ENCODE measurements at places on chromosomes 4 and X.

DNA sequence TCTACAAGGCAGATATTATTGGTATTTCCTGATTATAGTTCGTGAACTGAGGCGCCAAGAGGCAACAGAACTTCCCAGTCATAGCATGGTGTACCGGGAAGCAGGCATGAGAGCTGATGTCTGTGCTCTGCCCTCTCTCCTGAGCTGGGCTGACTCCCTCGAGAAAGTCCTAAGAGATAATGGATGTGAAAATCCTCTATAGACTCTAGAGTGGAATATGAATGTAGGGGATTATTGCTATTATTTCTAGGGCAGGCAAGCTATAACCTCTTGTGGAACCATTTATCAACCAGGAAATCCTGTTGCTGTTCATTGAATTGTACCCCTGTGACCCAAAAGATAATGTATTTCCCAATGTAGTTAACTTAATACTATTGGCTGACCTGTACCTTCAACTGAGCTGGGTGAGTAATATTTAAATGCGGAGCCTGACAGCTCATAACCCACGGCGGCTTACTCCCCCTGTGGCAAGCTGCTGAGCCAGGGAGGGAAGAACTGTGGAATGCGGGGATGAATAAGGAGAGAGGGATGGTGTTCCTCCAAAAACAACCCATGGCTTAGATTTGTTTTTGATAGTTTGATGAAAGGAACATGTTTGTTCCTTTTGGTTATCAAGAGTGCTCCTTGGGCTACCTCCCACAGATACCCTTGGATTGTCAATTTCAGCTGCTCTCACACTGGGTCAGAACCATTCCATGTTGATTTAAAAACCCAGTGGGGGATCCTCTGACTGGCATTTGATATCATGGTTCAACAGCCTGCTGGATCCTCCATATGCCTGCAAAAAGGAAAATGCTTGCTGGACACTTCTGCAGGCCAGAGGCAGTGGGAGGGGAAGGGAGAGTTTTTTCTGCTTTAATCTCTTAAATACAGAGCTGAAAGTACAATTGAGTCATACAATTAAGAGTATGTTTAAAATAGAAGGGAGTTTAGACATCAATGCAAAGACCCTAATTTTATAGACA lies 339.0 kb upstream of the BOD1L1 start:
- peak; percentile 85 for DNase-seq

GRCh38 chr4:2166253-2166652 lies 75.7 kb downstream of the HAUS3 start:
- DNase-seq = no peak

DNA sequence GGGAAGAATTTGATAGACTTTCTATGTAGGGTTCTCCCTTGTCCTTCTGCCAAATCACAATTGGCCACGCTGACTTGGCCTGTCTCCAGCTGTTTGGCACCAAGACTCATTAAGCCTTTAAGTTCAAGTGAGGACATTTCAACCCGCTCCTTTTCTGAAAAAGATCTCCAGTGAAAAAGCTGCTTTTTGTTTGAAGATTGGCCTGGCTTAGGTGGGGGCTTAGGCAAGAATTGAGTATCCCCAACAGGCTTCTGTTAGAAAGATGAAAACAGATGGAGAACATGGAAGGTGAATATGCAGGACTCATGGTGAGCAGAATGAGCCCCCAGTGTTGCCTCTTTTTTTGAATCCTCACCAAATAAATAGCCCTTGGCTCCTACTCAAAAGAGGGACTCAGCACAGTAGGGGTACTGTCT lies 28.5 kb upstream of the LIMCH1 start:
- no peak for DNase-seq

- peak; percentile 28 for DNase-seq
Measured at GRCh38 chr4:110195561-110196205, 2.7 kb downstream of the ELOVL6 start.

- DNase-seq = peak; percentile 33
Measured at GRCh38 chr4:150256841-150257730, 178.8 kb downstream of the DCLK2 start.

- no peak for DNase-seq
Measured at GRCh38 chr4:63589796-63590195, 819.5 kb downstream of the TECRL start.

GRCh38 chr4:25862411-25863346 lies at the start of gene SEL1L3:
Gene SEL1L3 (minus strand): TSS chr4:25862988. CDS start chr4:25862836, 152 bp downstream.
- DNase-seq = peak; percentile 71

DNA sequence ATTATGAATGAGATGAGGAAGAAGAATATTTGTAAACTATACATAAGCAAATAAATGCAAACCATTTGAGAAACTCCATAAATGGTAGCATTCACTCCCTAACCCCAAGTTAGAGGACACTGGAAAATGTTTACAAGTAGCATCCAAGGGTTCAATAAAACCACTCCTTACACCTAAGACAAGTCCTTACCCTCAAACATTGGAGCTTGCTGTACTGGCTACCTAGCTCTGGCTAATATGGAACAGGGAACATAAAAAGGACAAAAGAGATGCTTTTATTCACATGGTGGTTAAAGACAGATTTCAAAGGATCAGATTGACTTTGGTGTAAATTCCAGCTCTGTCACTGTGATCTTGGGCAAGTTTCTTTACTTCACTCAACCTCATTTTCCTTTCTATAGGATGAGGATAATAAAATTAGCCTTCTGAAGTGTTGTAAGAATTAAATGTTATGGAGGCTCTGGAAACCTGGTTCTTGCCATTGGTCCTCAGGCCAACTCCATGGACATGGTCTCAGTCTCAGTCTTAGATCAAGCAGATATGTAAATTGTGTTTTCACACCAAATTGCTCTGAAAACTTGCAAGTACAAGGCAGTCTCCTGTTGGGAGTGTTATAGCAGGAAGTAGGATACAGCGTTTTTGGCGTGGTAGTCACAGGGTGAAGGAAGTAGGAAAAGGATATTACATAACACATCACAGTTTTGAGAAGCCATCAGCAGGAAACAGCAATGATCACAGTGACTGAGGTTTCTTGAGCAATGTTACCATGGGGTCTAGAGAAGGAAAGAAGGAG lies 3.3 kb downstream of the CXCL1 start:
- DNase-seq = peak; percentile 86

DNA sequence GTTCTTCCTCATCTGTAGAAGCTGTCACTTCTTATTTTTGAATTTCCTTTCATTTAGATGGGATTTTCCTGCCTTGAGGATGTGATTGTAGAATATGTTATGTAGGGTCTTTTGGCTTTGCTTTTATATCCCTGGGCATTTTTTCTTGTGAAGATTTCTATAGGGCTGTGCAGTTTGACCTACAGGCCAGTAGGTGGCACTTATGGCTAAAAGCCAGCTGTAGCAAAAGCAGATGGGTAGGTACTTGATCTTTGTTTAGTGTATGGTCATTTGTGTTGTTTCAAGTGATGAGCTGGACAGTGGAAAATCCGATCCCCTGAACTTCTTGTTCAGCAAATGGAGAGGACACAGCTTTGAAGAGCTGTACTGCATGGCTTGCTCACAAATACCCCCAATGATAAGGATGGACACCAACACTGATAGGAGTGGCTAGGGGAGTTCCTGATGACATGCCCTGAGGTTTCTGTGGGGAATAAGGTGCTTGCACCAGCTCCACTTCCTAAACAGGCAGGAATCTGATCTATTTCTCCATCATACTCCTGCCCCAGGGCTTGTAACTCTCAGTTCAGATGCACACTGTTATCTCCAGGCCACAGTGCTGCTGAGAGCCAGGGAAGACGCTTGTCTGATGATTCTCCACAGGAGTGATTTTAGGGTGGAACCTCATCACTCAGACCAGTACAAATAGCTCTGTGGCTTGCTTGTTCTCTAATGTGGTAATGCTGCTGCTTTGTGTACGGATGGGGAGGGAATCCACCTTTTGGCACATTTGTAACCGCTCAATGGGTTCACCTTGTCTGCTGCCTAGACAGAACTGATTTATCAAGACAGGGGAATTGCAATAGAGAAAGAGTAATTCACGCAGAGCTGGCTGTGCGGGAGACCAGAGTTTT lies 417.1 kb upstream of the MAGEB16 start:
- peak; percentile 72 for DNase-seq

DNA sequence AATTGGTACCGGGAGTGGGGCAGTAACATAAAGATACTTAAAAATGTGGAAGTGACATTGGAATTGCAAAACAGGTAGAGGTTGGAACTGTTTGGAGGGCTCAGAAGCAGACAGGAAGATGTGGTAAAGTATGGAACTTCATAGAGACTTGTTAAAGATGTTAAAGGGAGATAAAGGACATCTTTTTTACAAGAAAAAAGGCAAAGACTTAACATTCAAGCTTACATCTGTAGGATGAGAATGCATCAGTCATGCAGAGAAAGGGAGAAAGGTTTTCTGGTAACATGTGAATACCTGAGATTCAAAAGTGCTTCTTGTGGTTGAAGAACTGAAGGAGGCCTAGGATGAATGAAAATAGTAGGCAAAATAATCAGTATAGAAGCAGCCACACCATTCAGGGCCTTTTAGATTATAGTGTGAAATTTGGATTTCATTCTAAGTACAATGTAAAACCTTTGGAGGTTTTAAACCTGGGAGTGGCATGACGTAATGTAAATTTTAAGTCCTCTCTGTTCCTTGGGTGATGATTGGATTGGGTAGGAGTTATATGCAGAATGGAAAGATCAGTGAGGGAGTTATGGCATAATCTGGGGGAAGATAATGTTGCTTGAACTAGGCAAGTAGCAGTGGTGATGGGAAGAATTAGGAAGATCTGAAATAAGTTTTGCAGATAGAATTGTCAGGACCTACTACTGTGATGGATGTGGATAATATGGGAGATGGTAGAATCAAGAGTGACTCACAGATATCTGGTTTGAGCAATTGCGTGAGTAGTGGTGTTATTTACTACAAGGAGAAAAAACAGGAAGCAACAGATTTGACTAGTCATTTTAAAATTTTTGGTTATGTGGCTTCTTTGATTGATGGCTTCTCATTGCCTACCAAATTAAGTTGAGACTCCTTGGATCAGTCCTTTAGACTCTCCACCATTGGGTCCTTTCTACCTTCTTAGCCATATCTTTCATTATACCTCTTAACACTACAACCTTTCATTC lies 138.7 kb downstream of the VSIG4 start:
- DNase-seq = no peak

DNA sequence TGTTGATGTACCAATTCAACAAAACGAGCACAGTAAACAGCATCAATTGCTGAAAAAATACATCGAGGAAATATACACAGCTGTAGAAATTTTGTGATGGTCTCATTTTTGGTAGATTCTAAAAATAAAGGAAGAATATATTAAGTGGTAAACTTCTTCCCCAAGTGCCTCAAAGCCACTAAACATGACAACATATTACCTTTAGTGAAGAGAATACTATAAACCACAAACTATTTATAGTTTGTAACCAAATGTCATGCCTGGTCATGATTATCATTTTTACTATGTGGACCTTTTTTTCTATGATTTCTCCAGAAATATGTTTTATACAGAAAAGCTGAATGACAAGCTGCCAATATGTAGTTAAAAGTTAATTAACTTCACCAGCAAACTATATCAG lies 106.9 kb downstream of the THOC2 start:
- no peak for DNase-seq

- peak; percentile 43 for DNase-seq
Measured at GRCh38 chr4:186644737-186645261, 78.9 kb downstream of the FAT1 start.

DNA sequence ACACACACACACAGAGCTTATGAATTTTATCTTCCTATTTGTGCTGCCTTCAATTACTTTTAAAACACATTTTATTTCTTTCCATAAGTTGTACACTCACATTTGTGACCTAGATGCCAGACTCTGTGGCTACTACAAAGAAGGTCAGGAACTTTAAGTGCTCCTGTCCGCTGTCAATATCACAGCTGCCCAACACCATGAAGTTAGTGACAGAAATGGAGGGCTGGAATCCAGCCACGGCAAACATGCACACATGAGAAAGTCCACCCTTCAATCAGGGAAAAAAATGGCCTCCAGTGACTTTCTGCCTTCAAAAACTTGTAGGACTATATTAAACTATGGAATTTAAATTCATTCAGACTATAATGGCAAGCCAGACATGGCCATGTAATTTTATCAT lies 334.4 kb upstream of the FSTL5 start:
- DNase-seq = no peak

DNA sequence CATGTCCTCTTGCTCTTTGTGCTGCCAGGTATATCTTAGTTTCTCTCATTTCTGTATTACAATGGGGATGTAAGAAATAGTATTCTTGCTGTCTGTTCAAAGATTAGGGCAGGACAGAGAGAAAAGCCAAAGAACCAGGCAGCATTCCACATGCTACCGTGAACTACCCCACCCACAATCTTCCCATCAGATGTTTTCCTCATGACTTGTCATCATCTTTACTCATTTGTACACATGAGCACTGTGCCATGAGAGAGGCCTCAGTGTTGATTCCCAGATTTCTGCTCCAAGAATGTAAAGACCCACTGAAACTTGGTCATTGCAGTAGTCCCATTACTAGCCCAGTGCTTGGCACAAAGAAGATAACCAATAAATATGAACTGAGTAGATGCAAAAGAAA lies 354.6 kb upstream of the RASGEF1B start:
- DNase-seq = peak; percentile 53

DNA sequence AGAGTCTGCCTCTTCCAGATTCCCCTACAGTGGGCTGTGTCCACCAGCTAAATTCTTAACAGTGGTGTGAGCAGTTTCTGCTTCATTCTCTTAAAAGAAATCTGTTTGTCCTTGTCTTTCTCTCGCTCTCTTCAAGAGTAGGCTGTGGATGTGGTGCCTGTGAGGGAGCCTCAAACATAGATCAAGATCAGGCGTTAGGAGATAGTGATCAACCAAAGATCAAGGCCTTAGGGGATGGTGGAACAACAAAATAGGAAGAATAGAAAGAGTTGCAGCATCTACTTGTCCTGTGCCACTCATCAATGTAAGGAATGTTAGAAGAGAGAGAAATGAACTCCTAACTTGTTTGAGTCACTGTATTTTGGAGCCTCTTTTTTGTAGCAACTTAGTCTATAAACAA lies 144.2 kb downstream of the AASDH start:
- no peak for DNase-seq

DNA sequence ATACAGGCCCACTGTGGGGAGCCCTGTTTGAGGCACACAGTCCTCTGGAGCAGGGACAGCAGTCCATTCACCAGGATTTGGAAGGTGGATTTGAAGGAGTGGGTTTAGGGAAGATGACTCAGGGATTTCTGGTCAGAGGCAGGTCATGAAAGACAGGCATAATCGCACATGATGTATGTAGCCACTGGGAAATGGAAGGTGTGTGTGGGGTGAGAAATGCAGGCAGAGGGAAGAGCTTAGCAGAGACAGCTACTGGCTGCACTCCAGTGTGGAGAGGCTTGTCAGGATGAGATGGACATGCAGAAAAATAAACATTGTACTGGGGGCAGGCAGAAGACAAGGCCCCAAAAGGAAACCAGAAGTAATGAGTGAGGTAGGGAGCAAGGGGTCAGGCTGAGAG lies 85.2 kb upstream of the STS start:
- DNase-seq = peak; percentile 62

DNA sequence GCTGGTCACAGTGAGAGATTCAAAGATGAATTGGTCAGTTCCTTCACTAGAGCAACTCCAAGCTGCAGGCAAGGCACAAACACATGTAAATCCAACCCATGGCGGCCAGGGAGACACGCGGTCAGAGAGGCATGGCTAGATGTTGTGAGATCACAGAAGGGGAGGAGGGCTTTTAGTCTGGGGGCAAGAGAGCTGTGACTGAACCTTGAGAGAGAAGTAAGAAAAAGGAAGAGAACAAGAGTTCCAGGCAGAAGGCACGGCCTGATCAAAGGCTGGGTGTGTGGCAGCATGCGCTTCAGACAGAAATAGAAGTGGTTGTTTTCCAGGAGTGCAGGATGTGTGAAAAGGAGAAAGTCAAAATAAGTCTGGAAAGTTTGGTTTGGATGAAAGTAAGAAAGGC lies 15.9 kb downstream of the CCDC149 start:
- DNase-seq = no peak

GRCh38 chr4:57154926-57155325 lies 44.7 kb upstream of the IGFBP7 start:
- DNase-seq = no peak

All from kidney tubule cell (primary cell).